ENCODE measurements at places on chromosomes 2 and 18.

DNA sequence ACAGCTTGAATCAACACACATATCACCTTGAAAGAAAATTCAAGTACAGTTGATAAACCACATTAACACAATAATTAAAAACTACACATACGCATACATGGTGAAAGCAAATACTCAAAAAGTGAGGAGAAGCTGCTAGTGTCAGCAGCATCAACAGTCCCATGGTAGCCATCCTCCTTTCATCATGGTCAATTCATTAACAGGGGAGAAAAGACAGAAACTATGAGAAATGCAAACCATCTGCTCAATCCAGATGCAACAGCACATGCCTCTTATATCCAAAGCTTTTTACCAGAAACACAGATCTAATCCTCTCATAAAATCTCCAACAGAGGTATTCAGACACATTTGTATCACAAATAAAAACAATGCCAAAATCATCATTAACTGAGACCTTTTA, 81.9 kb upstream of the CHRNA1 start:
- no peak for DNase-seq

- DNase-seq: no peak
Measured at GRCh38 chr18:58793361-58793760, 71.3 kb upstream of the ZNF532 start.

DNA sequence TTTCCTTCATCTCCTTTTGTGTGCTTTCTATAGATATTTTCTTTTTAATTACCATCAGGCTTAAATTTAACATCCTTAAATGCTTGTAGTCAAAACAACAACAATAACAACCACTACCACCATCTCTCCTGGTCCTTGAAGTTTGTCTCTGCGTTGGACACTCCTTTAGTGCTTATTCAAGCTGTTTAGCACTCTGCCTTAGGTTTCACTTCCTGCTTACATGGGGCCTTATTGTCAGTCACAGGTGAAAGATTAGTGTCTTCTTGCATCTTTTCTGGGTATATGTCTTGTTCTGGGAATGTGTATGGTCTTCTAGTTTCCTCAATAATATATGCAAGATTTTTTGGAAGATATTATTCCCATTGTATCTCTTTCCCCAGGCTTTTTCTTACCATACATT, 240.1 kb upstream of the NXPH2 start:
- DNase-seq: no peak

GRCh38 chr2:218383892-218384519, 1.9 kb downstream of the SLC11A1 start:
- no peak for DNase-seq

DNA sequence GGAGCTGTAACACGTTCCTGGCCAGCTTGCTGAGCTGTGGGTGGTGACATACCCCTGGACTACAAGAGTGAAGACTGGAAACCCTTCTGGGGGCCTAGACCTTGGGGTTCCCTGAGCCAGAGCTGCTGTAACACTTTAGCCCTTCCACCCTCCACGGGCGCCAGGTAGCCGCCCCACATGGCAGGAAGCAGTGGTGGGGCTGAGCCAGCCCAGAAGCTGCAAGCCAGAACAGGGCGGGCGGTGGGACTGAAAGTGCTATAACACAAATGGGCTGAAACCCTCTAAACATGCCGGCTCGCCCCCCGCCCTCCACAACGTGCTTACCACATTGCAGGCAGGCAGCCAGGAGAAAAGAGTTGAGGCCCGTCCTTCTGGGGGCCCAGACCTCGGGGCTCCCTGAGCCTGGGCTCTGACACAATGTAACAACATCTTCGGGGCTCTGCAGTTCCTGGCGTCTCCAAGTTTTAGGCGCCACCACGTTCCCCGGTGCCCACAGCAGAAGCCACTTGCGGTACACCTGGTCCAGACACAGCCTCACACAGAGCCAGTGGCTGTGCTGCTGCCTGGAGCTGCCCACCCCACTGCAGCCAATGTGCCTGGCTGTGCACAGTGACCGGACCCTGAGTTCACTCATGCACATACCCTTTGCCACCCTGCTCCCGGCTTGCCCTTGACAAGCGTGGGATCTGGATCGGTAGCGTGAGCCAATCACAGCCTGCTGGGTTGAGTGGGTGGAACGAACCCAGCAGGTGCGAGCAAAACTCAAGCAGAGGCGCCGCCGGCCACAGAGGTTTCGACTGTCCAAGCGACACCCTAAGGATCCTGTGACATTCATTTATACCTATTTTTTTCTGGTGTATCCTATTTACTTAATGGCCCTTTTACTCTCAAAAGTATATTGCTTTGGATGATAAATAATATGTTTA, 127.4 kb upstream of the FHL2 start:
- no peak for DNase-seq

- DNase-seq: no peak
Measured at GRCh38 chr2:227219312-227220105, 55.1 kb downstream of the COL4A3 start.

GRCh38 chr2:19801367-19802080, 100.3 kb downstream of the TTC32 start:
- DNase-seq: no peak

GRCh38 chr2:233409286-233409991, 55.1 kb downstream of the DGKD start:
- no peak for DNase-seq

DNA sequence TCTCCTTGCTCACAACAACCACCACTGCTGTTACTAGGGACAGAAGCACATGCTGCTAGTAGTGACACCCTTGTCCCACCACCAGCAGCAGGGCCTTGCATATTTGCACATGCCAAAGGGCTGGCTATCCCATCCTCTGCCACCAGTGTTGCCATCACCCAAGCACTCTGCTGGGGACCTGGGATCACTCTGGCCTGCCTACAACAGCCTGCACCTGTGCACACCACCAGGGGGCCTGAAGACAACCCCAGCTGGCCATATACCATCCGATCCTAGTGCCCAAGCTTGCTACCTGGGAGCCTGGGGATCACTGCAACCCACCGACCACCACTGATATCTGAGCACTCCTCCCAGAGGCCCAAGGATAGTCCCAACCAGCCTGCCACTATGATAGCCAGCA, 99.9 kb upstream of the FANCL start:
- DNase-seq: no peak

GRCh38 chr2:211132046-211132445, 575.6 kb downstream of the CPS1 start:
- no peak for DNase-seq

- no peak for DNase-seq
Measured at GRCh38 chr2:106116248-106116647, 77.9 kb downstream of the UXS1 start.

DNA sequence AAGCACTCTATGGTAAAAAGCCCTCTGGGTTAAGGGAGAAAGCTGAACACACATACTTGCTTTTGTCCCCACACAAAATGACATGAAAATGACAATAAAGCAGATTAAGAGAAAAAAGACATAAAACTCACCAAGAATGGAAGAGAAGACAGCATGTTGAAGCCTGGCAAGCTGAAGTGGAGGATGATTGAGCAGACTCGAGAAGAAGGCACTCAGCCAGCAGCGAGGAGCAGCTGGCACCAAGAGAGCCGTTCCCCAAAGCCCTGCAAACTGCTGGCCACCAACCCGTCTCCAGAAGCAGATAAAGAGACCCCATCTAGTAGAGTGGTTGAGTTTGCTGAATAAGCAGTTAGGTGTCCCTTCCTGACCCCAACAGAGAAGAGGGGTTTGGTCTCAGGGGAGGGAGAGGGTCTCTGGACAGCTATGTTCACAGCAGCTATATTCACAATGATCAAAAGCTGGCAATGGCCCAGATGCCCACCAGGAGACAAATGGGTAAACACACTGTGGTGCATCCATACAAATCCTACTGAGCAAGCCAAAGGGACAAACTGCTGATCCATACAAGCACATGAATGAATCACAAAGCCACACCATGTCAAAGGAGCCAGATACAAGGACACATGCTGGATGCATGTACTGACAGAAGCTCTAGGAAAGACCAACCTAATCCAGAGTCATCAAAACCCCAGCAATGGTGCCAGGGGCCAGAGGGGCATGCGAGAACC, 36.9 kb downstream of the FAM168B start:
- no peak for DNase-seq

DNA sequence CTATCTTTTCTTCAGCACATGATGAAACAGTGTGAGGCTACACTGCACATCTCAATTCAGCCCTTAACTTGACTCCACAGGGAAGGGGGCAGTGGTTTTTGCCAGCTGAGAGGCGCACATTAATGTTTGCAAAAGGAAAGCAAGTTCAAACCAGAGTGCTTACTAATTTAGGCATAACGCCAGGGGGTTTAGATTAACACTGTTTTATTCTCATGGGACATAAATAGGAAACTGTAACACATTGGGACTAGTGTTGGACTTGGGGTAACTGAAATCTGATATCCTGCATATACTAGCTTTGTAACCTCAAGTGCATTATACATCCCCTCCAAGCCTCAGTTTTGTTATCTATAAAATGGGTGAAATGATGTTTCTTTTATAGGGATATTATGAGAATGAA, 821.2 kb upstream of the ID2 start:
- no peak for DNase-seq

GRCh38 chr18:56036741-56037140, 448.7 kb upstream of the TCF4 start:
- no peak for DNase-seq

DNA sequence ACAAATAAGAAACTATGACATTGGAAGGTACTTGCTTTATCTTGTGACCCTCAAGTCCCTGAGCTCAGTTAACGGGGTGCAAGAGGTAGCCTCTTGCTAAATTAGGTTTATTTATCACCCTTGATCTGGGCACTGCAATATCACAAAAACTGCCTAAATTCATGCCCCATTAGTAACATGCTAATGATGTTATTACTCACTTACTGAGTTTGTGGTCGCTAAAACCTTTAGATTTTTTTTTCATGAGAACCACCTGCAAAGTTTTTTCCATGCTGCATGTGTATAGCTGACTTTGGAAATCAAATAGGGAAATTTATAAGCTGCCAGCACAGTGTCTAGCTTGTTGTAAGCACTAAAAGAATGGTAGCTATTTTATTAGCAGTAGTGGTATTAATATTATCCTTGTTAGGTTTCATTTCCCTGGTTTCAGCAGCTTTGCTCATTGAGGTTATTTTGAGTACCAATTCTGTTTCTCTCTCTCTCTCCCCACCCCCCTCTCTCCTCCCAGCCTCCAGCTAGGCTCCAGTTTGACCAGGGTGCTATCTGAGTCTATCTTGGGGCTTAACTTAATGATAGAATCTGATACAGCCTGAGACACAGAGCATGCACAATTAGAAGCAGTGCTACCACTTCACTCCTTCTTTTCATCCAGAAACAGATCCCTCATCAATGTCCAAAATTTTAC, 88.7 kb upstream of the ATP8B1 start:
- no peak for DNase-seq

DNA sequence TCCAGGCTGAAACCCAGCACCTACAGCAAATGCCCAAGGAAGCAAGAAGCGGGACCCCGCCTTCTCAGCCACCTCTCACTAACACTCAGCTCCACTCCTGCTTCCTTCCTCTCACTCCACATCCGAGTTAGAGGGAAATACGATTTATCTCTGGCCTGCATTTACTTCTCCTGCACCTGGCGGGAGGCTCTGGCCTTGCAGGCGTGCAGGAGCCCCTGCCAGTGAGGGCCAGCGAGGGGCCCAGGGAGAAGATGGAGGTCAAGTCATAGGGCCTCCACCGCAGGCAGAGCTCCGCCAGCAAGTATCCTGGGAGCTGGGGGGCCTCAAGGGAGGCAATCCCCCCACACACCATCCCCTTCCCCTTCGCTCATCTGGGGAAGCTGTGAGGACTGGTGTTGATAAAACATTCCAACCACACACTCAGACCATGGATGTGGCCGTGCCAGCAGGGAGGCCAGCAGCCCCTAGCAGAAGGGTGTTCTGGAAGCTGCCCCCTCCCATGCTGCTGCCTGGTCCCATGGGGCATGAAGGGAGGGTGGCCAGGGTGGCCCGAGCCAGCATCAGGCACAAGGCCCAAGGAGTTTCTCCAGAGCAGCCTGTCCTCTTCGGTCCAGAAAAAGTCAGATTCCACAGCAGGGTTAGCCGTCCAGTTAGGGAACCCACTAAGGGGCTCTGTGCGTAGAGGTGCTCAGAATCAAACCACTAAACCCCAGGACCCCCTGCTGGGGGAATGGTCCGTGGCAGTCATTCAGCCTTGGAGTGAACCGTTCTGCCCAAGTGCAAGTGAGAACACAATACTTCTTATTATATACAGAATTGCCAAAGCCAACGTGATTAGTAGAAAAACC, 91.2 kb downstream of the HDAC4 start:
- no peak for DNase-seq

GRCh38 chr2:239028253-239028619, 180.4 kb downstream of the TWIST2 start:
- no peak for DNase-seq

- no peak for DNase-seq
Measured at GRCh38 chr2:69836316-69836715, 6.9 kb downstream of the GMCL1 start.

DNA sequence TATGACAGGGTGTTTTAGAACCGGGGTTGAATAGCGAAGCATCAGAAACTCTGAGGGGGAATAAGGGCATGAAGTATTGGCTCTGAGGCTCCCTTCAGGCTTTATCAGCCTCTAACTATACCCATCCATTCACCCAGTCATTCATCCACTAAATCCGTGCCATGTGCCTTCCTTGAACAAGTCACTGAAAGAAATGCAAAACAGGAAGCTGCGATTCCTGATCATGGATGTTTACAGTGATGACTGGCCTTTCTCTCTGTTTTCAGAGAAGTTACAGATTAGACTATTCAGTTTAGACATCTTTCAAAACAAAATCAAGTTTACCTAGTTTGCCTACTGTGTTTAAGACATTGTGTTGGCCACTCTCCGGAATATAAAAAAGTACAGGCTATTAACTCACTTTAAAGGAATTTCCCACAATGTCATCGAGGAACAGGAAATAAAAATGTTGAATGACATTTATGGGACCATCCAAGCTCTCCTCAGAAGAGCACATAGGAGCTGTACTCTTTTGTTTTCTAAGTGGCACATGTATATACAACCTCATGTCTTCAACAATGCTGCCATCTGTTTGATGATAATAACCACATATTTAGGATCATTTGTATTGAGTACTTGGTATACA, 43.8 kb upstream of the SLC14A1 start:
- DNase-seq: no peak

- DNase-seq: no peak
Measured at GRCh38 chr18:74499633-74500032, 3.5 kb downstream of the CNDP2 start.

DNA sequence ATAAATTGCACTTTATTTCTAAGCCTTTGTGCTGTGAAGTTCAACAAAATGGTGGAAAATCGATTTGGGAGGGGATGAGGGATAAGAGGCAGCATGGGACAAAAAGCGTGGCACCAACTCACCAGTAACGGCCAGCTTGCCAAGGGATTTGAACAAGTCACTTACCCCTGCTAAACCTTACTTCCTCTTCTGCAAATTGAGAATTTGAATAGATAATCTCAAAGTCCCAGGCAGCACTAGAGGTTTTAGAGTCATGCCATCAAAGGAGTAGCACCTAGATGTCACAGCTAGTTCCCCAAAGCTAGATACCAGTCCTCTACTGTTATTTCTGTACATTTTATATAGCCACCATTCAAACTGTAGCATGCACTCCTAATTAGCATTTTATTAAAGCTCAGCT, 83.7 kb upstream of the VRK2 start:
- no peak for DNase-seq

GRCh38 chr18:33495278-33495677, 54.8 kb upstream of the CCDC178 start:
- DNase-seq: no peak

- no peak for DNase-seq
Measured at GRCh38 chr2:168482269-168482668, 26.2 kb downstream of the CERS6 start.

- DNase-seq: no peak
Measured at GRCh38 chr18:961644-962355, 57.1 kb downstream of the ADCYAP1 start.

Measured in cortex of kidney (tissue), 1 donor.